IPS DF 19.7 (cell line): ENCODE measurements at places on chromosomes 7 and 10.

DNA sequence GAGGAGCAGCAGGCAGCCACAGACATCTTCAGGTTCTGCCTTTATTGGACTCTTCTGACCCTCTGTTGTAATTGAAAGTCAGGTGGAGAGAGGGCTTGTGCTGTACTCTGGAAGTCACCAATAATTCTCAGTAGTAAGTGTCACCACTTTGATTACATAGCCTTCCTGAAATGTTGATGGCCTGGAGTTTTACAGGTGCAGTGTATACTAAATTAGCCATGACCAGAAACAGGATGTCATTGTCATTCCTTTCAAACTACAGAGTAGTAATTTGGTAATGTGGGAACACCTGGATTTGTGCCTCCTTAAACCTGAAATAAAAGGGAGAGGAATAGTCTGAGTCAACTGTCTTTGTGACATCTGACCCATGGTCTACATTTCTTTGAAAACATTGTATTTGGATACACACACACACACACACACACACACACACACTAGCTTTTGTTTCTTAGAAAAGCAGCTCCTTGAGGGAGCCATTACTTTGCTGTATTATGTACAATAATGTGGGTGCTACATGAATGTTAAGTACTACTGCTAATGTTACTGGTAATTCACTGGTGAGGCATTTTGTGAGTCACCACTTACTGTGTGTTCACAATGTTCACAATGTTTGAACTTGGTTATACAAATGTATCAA lies 19.6 kb downstream of the ARL4A start:
- no peak for DNase-seq

GRCh38 chr7:102433219-102434038 lies at the start of gene ORAI2:
TSS of gene ORAI2 (plus strand) at chr7:102433575. CDS start at chr7:102438957, 5,382 bp downstream.
- DNase-seq = no peak

DNA sequence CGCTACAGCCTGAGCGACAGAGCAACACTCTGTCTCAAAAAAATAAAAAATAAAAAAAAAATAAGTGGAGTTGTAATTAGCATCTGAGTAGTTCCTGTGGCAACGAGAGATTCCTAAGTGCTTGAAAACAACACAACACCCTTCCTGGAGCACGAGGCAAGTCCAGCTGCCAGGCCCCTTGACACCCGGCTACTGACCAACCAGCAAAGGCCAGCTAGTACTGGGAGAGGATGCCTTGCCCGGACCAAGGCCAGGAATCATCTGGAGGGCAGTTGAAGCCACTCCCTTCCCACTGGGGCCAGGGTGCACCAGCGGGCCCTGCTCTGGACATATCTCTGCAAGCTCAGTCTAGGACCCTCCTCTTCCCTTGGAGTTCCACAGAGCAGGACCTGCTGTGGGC lies 536 bp downstream of the C10orf105 start:
- no peak for DNase-seq

DNA sequence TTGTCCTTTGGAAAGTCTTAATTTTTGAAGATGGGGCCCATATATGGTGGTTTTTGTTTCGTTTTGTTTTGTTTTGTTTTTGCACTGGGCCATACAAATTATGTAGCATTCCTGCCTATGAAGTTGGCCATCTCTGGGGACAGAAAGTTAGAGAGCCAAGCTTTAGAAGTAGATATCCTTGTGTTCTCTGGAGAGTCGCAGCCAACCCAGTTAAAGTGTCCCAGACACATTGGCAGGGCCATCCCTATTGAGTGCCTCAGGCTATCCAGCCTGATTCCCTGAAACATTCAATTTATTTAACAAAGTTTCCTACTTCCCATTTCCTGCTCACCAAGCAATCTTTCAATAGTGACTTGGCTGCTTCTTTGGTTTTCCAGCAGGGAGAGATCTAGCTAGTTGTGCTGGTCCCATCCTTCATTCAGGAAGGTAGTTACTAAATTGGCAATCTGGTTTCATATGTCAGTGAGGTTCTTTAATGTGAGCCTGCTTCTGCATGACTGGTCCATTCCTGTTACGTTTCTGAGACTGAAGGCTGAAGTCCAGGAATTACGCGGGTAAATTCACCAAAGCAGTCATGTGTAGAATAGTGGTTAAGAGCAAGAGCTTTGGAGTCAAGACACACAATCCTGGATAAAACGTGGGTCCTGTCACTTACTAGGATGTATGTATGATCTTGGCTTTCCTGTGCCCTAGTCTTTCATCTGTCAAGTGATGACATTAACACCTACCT lies 49.3 kb upstream of the HBP1 start:
- DNase-seq = no peak
